ENCODE measurements at places on chromosomes 5 and 9. TPM values are rescaled to one million over a fixed set of nuclear protein-coding genes. Genes with fewer than 3 reads are reported as not detected.

DNA sequence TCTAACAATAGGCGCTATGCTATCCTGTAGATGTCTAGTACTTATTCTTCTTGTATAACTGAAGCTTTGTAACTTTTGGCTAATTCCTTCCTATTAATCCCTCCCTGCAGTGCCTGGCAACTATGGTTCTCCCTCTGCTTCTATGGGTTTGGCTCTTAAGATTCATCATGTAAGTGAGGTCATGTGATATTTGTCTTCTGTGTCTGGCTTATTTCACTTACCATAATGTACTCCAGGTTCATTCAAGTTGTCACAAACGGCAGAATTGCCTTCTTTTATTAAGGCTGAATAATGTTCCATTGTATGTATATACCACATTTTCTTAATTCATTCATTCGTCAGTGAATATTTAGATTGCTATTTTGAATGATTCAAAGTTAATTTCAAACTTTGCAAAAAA lies 149.9 kb upstream of the GAS1 start:
- DNase-seq = no peak

DNA sequence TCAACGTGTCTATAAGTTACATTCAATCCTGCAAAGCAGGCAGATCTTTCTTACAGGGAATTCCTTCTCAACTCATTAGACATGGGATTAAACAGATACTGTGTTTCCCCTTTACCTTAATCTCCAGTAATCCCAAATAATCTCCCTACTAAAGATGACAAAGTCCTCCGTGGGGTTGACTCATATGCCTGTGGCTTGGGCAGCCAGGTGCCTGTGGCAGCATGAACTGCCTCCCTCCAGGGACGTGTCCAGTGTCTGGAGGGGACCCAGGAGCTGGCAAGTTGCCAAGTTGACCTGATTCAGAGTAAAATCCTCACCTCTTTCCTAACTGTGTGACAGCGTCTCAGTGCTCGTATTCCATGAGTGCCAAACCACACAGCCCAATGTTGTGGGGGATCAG lies 94.6 kb upstream of the PTCH1 start:
- DNase-seq = no peak

DNA sequence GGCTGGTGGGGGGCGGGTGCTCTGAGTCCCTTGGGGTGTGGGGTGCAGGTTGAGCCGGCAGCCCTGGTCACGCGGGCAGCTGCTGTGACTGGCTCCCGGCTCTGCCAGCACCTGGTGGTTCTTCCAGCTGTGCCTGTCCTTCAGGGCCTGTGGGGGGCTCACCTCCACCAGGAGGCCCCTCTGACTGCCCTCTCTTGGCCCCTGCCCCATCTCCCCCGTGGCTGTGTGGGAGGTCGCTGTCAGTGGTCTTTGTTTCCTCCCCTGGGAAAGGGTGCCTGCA lies 3.3 kb downstream of the RXRA start:
- no peak for DNase-seq

- DNase-seq = no peak
Observed at GRCh38 chr9:93859431-93860215, 95.5 kb downstream of the BARX1 start.

DNA sequence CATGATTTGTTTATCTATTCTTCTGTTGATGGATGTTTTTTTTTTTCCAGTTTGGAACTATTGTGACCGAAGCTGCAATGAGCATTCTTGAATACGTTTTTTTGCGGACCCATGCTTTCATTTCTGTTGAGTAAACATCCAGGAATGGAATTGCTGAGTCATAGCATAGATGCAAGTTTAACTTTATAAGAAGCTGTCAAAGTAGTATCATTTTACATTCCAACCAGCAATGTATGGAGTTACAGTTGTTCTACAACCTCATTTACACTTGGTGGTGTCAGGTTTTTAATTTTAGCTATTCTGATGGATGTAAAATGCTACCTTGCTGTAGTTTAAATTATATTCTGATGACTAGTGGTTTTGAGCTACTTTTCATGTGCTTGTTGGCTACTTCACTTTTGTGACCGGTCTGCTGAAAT lies 49.0 kb downstream of the NPR3 start:
- no peak for DNase-seq

- DNase-seq = no peak
Observed at GRCh38 chr5:133425764-133426163, 186.6 kb downstream of the FSTL4 start.

DNA sequence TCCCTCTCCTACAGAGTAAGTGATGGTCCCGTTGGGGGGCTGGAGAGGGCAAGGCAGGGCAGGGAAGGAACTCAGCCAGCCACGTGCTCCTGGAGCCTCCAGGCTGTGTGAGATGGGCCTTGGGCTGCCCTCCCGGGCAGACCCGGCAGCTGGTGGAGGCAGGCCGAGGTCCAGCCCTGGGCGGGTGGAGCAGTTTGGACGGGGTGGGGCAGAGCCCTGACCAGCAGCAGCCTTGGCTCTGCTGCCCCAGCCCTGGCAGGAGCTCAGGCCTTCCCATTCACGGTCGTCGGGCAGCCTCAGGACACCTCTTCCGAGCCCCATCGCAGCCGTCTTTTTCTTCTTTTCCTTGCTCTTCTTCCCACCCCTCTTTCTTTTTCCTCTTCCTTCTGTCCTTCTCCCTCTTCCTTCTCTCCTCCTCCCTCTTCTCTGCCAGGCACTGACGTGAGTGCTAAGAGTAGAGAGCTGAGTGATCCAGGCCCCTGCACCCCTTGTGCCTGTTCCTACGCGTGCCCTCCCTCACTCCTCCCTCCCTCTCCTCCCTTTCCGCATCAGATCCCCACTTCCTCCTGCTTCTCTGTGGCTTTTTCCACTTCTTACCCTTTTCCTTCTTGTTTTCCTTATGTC lies 42.8 kb downstream of the AMBP start:
- DNase-seq = no peak

- no peak for DNase-seq
Observed at GRCh38 chr5:156591631-156592030, 258.5 kb upstream of the PPP1R2B start.

DNA sequence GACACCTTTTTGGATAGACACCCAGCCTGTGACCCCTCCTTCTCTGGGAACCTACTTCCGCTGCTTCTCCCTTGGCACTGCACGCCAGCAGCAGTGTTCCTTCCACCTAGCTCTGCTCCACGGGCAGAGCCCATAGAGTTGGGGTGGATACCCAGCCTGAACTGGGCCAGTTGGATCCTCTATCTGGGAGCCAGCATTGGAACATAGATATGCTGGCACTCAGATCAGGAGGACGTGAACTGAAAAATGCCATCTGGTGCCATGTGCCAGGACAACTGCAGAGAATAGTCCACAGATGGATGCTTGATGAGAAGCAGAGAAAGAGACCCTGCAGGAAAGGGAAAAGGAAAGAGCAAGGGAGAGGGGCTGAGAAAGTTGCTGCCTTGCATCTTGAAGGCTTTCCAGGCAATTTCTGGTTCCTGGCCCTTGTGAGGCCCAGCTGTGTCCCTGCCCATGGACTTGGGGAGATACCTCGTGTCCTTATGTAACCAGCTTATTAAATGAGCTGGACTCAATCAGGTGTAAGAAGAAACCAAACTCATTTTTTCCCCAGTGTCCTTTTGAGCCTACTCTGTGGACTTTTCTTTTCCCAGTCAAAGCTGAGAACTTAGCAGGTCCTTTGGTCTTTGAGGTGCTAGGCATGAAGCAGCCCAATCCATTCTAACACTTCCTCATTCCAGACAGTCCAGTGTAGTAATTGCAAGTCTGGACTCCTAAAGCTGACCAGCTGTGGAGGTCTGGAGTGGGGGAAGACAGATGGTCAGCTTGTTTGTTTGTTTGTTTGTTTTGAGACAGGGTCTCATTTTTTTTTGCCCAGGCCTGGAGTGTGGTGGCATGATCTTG lies 39.1 kb downstream of the ANGPTL2 start:
- no peak for DNase-seq

DNA sequence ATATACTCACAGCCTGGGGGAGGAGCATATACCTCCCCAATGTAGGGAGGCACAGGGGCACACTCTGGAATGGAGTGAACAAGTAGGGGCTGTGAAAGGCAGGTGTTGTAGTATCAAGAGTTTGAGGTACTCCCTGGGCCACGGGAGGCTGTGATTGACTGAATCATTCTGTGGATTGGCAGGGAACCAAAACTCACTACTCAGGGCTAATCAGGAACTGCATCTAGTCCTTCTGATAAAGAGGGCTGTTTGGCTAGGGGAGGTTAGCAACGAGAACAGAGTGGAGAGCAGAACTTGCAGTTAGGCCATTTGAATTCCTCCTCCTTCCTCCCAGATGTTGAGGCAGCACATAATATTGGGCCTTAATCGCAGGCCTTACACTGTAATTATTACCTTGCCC lies 369.2 kb upstream of the MPDZ start:
- DNase-seq = no peak

DNA sequence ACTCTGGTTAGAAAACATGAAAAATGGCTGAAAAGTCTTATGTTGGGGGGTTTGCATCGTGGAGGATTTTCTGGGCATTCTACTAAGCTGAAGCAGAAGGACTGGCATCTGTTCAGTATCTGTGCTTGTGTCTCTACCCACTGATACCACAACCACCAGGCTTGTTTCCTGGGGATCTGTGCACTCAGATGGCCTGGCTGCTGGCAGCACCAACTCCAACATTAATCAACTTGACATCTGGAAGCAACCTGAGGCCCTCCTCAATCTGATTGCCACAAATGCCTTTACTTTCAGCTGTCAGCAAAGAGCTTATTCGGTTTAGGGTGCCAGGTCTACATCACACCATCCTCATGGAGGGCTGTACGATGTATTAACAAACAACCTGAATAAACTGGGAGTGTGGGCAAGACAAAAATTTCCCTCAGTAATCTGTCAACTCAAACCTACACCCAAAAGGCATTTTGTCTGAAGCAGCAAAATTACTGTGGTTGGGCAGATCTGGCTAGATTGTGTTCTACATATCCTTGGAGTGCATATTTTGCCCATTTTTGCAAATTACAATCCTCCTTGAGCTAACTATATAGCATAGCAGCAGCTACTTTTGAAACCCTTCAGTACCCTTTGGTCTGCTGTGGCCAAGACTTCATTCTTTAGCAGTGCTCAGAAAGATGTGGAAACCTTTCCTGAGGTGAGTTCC lies 74.6 kb downstream of the FOXD1 start:
- no peak for DNase-seq

DNA sequence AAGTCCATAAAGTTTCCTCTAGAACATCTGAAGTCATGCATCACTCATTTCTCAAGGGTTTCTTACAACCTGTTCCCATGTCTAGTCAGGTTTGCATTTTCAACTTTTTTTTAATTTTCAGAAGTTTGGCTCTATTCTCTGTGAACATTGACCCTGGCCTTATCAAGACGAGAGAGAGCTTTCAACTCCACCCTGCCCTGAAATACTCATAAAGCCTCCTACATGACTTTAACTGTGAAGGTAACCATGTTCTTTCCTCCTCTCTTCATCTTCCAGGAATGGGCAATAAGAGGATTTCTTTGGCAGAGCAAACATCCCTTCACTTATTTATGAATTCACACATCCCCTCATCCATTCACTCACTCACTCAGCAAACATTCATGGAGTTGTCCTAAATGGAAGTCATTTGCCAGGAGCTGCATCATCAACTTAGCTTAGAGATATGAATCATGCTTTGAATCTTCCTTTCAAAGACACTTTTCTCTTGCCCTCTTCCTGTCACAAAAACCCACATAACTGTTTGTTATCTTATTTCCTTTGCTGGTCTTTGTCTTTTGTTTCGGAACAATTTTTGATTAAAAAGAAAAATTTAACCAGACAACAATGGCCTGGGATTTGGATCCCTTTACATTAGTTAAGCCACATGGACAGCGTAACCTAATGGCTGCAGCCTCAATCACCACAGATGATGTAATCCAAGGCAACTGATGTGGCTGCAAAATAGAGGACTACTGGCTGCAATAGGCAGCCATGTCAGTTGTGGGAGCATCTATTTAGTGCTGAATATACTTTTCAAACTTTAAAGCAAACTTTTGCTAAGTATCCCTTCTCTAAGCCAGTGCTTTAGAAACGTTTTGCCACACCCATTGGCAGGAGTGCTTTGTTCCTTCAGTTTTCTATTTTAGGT lies 43.0 kb upstream of the GNAQ start:
- no peak for DNase-seq

- no peak for DNase-seq
Observed at GRCh38 chr9:81595887-81596543, 93.3 kb downstream of the TLE1 start.

GRCh38 chr5:8270246-8270645 lies 401.3 kb downstream of the MTRR start:
- no peak for DNase-seq

DNA sequence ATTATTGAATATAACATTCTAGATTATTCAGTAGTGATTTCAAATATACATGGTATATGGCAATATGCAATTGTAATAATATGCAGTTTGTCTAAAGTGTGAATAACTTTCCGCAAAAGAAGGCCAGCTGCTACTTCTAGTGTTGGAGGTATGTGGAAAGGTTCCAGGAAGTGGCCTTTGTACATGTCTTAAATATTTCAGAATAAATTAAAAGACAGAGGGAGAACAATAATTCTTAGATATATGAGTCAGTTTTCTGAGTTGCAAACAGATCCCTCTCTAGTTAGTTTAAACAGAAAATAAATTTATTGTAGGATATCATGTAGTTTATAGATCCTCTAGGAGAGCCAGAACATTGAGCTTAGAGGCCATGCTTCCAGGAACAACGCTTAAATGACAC lies 210.8 kb upstream of the ELL2 start:
- no peak for DNase-seq

- no peak for DNase-seq
Observed at GRCh38 chr5:107516452-107517184, 154.1 kb downstream of the EFNA5 start.

DNA sequence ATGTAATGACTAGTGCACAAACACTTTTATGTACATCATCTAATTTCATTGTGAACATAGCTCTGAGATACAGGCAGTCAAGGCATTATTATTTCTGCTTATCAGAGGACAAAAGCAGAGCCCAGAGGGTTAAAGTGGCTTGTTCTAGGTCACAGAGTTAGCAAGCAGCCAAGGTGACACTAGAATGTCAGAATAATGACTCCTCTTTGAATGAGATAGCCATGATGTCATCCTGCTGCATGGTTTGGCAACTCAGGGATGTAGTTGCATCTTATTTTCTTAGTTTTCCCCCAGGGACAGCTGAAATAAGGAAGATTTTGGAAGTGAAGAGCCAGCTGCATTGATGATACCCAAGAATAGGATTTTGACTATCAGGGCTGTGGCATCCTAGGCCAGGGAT lies 54.4 kb downstream of the KCNV2 start:
- DNase-seq = no peak

GRCh38 chr5:28253431-28253830 lies 1215.0 kb upstream of the CDH9 start:
- DNase-seq = no peak

GRCh38 chr5:151685749-151686673 lies 704 bp downstream of the SPARC start:
- no peak for DNase-seq

GRCh38 chr5:36367524-36367923 lies 65.8 kb upstream of the RANBP3L start:
- DNase-seq = no peak

Gene CDH9
- not detected for total RNA-seq

Gene CER1
- not detected for total RNA-seq

Gene WNT8A
- total RNA-seq = not detected

Gene ADGRV1
- 49.7 TPM for total RNA-seq

Gene SLC36A3
- total RNA-seq = not detected

Gene PCDH1
- 55.7 TPM for total RNA-seq

Gene ALDH1A1
- total RNA-seq = 238 TPM

Gene PLPP7
- 1.7 TPM for total RNA-seq
